ENCODE measurements at places on chromosomes 2 and 18.

GRCh38 chr2:238914648-238915015, 66.7 kb downstream of the TWIST2 start:
- no peak for DNase-seq

DNA sequence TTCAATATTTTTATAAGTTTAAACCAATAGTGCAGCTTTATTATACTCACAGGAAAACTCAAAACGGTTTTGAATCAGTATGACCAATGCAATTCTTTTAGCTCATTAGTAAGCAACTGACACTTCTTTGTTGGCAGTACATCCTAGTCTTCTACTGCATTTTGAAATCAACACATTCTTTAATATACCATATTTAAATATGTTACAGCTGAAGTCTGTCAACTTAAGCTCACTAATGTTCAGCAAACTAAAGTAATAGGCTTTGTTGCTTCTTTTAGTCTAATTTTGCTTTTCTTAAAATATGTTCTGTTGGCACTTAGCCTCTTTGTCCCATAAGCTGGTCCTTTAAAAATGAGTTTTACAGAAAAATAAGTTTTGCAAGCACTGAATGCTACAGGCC, 55.4 kb upstream of the CCBE1 start:
- DNase-seq, result no peak

- no peak for DNase-seq
Measured at GRCh38 chr2:16281451-16282335, 341.3 kb downstream of the MYCN start.

DNA sequence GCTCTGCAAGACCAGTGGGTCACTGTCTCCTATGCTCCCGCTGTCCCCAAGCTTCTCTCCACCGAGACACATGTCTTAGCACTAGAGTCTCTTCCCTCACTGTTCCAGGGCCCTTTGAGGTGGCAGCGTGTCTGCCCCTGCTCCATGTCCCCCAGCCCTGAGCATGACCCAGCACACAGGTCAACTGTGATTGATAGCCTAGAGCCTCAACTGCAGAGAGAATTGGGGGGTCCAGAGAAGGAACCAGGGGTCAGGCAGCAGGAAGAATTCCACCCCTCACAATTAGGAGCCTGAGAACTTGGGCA, 54.6 kb upstream of the ODC1 start:
- DNase-seq, result no peak

DNA sequence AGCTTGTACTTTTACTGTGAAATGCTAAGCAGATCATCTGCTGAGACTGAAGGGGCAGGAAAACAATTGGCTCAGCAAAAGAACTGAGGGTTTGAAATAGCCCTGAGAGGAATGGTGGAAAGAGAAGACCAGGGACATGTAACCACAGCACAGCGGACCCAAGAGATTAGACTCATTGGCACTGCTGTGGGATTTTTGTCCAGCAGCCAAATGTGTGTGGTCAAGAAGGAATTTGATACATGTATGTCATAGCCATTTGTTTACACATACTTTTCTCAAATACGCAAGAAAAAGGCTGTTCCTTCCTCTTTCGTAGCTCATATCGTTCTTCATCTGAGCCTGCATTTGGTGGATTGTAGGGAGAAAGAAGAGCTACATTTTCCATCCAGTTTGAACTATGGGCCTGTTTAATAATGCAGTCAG, 73.8 kb downstream of the TRABD2A start:
- no peak for DNase-seq

GRCh38 chr2:217418544-217418943, 558.7 kb upstream of the TNP1 start:
- no peak for DNase-seq

DNA sequence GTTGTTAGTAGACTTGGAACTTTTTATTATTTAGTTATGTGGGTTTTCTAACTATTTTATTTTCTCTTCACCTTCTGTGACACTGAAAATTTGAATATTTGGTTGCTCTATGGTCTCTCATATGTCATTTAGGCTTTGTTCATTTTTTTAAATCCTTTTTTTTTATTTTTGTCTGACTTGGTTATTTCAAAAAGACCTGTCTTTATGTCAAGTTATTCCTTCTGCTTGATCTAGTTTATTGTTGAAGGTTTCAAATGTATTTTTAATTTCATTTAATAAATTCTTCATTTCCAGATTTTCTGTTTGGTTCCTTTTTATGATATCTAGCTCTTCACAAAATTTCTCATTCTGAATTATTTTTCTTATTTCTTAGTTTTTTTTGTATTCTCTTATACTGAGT, 160.6 kb upstream of the ATP5MC3 start:
- no peak for DNase-seq

DNA sequence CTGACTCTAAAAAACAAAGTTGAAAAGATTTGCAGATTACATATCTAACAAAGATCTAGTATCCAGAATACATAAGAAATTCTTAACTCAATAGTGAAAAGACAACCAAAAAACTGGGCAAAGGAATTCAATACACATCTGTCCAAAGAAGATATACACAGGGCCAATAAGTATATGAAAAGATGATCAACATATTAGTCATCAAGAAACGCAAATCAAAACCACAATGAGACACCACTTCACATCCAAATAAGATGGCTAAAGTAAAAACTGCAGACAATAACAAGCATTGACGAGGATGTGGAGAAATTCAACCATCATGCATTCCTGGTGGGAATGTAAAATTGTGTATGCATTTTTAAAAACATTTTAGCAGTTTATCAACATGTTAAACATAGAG, 256.0 kb downstream of the EIPR1 start:
- no peak for DNase-seq

- no peak for DNase-seq
Measured at GRCh38 chr2:25123682-25124081, 44.7 kb downstream of the POMC start.

DNA sequence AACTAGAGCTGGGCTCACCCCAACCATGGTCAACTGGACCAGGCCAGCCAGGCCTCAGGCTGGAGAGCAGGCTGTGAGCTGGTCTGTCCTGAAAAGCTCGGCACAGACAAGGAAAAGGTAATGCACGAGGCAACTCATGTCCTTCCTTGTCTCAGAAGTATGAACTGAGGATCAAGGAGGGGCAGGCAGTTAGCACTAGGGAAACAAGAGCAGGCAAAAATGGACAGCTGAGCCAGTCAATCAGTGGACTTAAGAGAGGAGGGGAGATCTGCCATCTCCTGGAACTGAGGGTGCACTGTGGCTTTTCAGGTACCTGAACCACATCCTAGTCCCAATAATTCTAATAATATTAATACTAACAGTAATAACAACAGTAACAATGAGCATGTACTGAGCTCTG, 20.6 kb upstream of the WIPF1 start:
- no peak for DNase-seq

DNA sequence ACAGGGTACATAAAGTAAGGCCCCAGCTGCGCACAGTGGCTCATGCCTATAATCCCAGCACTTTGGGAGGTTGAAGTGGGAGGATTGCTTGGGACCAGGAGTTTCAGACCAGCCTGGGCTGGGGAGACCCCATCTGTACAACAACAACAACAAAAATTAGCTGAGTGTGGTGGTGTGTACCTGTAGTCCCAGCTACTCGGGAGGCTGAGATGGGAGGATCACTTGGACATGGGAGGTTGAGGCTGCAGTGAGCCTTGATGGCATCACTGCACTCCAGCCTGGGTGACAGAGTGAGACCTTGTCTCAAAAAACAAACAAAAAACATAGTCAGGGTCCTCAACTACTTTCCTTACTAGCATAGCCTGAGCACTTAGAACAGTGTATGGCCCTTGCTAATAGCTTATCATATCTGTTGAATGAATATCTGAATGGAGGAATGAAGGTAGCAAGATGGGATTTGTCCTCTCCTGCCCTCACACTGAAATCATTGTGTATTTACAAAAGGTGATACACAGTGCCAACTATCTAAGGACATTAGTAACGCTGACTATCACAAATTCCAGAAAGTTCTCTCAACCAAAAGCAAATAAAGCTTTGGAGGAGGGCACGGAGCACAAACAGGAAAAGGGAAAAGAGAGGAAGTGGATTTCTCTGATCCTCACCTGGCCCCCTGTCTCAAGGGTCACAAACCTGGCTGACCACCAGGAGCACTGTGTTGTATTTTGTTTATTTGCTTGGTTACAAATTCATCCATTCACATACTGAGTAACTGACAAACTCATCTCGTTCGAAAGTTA, 38.1 kb downstream of the L3MBTL4 start:
- no peak for DNase-seq

DNA sequence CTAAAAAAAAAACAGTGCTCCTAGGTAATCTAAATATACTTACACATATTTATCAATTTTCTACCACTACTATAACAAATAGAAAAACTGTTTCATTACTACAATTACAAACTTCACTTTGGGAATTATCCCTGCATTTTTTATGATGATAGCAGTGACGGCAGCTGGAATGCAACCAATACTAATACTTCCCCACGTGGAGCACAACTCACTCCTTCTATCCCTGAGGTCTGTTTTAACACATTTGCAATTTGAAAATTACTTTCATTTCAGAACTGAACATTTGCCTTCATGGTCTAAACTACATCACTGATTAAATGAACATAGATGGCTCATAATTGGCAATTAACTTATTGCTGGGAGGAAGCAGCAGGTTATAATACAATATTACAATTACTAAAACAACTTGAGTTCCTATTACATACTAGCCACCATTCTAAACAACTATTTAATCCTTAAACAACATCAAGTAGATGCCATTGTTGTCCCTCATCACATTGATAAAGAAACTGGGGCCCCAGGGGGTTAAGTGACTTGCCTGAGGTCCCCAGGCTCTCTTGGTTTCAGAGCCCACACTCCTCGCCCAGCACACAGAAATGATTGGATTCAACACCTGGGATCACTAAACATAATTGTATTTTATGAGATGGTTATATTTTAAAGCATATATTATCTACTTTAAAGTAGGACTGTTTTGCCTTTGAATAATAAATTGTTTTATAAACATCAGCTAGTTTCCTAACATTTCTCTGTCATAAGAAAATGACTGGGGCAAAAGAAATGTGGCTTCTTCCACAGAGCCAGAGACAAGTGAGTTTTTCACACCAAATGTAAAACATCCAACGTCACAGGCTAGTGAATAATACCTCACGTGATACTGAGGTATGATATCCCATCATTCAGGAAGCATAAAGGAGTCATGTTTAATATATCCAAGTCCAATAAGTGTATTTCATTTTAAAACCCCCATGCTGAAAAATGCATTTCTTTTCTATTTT, 6.2 kb downstream of the COLEC12 start:
- no peak for DNase-seq

GRCh38 chr2:149271575-149271974, 58.8 kb upstream of the LYPD6 start:
- no peak for DNase-seq

- DNase-seq, result no peak
Measured at GRCh38 chr2:38147333-38148121, 71.6 kb upstream of the CYP1B1 start.

DNA sequence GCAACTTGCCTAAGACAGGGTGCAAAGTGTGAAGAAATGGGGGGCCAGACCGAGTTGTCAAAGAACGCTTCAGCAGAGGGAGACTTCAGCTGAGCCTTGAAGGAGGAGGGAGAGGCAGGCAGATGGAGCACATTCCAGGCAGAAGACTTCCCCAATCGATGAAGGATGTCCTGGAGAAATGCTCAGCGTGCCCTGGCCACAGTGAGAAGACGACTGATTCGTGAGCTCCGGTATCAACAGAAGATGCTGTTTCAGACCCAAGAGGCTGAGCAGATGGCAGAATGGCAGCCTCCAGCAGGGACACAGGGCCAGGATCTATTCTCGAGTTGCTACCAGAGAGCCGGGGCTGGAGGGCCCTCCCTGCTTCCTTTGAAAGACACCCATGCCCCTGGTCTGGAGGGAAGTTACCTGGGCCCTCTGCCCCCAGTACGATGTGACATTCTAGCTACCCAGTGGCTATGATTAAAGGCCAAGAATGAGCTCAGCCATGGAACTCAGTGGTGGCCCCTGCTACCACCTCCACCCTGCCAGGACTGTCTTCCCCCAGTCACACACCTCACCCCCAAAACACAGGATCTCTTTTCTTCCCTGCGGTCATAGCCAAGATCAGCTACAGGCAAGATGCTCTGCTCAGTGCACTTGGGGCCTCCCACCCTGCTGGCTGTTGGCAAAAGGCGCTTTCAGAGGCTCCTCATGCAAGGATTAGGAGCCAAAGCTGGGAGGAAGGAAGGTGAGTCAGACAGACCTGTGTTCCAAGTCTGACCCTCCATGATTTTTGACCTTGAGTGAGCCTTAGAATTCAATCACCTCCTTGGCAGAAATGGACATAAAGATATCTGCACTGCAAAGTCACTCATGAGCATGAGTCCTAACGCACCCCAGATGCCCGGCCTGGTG, 84.3 kb downstream of the TFCP2L1 start:
- no peak for DNase-seq

DNA sequence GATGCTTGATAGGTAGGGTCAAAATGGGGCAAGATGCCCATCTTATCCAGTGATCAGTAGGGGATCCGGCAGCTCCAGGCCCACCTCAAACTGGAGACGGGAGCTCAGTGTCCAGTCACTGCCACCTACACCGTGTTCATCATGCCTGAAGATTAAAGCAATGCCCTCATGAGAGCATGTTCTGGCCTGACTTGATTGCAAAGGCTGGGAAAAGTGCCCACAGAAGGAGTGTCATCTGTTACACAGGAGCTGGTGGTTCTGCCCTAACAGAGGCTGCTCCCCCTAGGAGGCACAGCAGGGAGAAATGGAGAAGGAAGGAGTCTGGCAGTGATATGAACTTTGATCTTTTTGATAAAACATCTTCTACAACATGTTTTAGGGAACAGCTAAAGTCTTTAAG, 92.3 kb downstream of the CCBE1 start:
- no peak for DNase-seq

DNA sequence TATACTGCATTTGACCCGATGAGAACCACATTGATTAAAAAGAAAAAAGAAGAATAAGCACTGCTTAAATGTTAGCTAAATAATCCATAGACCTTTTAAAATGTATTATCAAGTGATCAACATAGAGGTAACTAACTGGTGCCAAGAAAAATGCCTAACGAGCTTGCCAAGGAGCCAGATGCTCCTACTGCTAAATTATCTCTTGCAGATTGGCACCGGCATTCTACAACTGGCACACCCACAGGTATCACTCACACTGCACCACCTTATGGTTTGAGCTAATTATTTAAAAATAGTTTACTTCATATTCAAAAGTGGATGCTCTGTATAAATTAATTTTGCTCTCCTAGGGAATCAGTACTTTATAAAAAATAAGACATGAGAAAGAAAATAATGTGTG, 341.6 kb upstream of the CDH7 start:
- DNase-seq, result no peak

DNA sequence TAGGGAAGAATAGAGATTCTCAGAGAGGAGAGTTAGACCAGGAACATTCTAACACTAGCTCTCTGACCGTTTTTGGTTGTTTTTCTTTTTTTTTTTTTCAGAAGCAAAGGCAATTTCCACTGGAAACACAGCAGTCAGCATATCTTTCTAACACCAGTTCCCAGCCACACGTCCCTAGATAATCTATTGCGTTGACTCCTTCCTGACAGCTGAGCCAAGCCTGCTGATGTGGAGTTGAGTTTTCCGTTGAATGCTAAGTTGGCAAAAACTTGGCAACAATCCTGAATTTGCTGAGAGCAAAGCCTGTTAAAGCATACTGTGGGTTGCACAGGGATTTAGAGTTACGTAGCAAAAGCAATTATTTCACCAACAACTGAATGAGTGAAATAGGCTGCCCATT, 19.3 kb downstream of the GAD1 start:
- DNase-seq, result no peak

GRCh38 chr2:160920061-160920460, 240.2 kb upstream of the TANK start:
- DNase-seq, result no peak

GRCh38 chr2:105783151-105783738, 38.5 kb downstream of the NCK2 start:
- DNase-seq, result no peak

- DNase-seq, result no peak
Measured at GRCh38 chr2:184558713-184559464, 39.4 kb upstream of the ZNF804A start.
